ENCODE measurements at places on chromosomes 1 and 21. TPM values are rescaled to one million over a fixed set of nuclear protein-coding genes. Genes with fewer than 3 reads are reported as not detected.

Gene DAB1
- 2.3 TPM for total RNA-seq

Gene DYNLT5
- 1.4 TPM for total RNA-seq

Gene LCE2B
- total RNA-seq: not detected

Gene GJA4
- total RNA-seq: 15.6 TPM
